Esophagus mucosa (tissue), 1 donor: ENCODE measurements at places on chromosomes 1 and 21.

DNA sequence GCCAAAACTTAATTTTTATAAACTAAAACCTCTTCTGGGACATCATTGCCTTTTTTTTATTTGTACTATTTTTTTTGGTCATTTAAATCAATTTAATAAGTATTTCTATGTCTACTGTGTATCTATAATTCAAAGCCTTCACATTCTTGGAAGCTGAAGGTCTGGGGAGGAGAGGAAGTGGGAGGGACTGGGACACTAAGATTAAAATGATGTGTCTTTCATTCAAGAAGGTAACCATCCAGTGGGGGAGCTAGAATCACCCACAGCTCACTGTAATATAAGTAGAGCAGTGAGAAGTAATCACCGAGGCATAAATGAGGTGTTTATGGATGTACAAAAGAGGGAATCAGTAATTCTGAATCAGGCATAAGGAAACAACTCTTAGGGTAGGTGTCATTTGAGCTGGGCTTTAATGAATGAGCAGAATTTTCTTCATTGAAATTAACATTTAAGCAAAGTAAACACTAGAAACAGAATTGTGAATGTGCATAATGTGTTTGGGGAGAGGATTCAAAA lies 52.8 kb downstream of the PTGER3 start:
- no peak for ATAC-seq

DNA sequence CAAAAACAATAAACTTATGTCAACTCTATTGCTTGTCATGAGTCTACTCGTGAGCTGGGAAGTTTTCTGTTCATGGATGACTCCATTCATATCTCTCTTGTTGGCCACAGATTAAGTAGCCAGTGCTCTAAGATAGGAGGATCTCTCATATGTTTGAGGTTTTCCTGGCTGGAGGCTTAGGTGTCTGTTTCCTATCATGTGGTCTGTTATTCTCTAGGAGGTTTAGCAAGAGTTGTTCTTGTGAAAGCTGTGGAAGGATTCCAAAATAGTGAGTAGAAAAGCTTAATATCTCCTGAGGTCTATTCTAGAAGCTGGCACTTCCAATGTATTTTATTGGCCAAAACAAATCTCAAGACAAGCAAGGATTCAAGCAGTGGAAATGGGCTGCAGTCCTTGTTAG lies 5.8 kb upstream of the KRTAP20-2 start:
- ATAC-seq, result no peak

GRCh38 chr1:217117973-217118465 lies 394.8 kb upstream of the ESRRG start:
- ATAC-seq, result no peak

DNA sequence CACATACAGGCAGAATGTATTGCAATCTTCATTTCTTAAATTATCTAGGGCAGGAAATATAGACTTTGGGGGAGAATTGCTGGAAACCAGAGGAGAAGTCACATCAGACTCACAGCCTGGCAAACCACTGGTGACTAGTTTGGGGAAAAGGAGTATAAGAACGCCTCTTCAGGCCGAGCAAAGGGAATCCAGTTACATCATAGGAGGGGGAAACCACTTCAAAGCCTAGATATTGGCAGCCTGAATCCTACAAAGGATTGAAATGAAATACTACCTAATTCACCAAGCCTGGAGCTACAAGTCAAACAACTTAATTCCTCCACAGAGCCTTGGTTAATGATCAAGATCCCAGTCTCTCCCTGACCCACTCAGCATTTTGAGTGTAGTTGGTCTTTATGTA lies 121.7 kb downstream of the SLC30A10 start:
- no peak for ATAC-seq

- ATAC-seq, result no peak
These were observed 75.6 kb downstream of the LMO4 start for GRCh38 chr1:87404296-87404695.

GRCh38 chr1:65360648-65361047 lies 51.3 kb downstream of the DNAJC6 start:
- no peak for ATAC-seq

GRCh38 chr21:38433471-38433870 lies 64.8 kb downstream of the ERG start:
- ATAC-seq, result no peak

DNA sequence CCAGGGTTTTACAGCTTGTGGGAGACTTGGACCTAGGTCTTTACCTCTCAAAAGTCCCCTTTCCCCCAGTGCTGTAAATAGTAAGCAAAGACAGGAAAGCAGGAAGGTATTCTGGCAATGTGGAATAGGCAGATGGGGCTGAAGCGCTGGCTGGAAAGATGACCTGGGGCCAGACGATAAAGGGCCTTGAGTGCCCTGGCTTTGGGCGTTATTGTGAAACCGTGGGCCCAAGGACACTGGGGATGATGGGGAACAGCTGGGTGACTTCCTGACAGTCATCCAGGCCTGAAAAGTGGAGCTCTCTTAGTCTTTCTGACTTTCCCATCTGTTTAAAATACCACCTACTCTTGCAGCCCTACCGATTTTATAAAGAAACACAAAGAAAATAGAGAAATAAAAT lies 16.3 kb downstream of the URB2 start:
- no peak for ATAC-seq

DNA sequence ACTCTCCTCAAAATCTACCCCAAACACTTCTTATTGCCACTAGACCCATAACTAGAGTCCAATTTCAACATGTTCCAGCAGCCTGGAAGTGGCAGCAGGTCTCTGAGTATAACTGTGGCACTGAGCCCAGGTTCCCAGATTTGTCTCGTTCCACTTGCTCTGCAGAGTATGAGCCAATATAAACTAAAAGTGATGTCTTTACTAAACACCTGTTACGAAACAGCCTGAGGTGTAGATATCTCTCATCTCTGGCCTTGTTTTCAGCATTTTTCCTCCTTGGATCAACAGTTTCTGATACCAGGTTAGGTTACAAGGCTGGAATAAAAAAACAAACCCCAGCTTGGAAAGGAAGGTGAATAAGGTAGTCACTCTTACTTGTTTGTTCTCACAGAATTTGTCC lies 25.2 kb upstream of the PRDX6 start:
- peak; percentile 70 for ATAC-seq

GRCh38 chr21:41865002-41865777 lies 14.0 kb downstream of the PRDM15 start:
- ATAC-seq, result peak; percentile 38

DNA sequence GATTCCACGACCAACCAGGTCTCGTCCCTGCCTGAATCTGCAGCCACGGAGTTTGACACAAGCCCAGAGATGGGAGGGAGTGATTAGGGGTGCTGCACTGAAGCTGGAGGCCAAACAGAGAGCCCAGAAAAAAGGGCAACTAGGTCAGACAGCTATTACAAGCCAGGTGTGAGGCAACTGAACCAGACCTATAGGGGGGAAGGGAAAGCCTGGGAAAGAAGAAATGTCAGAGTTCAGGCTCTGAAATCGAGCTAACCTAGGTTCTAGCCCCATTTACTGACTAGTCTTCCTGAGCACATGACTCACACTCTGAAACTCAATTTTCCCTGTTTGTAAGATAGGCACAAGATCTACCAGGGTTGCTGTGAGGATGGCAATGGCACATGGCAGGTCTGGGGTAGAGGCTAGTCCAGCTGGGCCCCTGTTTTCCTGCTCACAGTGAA lies 1.7 kb downstream of the DHCR24 start:
- ATAC-seq, result no peak

- no peak for ATAC-seq
These were observed 36.9 kb downstream of the SIM2 start for GRCh38 chr21:36735724-36736320.

- peak; percentile 48 for ATAC-seq
These were observed 72.3 kb upstream of the ARTN start for GRCh38 chr1:43861337-43861736.

GRCh38 chr21:25515484-25516405 lies 91.5 kb downstream of the MRPL39 start:
- no peak for ATAC-seq

DNA sequence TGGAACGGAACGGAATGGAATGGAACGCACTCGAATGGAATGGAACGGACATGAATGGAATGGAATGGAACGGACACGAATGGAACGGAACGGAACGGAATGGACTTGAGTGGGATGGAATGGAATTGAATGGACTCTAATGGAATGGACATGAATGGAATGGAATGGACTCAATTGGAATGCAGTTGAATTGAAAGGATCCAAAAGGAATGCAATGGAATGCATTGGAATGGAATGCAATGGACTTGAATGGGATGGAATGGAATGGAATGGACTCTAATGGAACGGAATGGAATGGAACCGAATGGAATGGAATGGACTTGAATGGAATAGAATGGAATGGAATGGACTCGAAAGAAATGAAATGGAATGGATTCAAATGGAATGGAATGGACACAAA lies 102.4 kb upstream of the OR4F16 start:
- no peak for ATAC-seq

GRCh38 chr1:178344513-178345091 lies 152.2 kb downstream of the CLEC20A start:
- peak; percentile 66 for ATAC-seq

DNA sequence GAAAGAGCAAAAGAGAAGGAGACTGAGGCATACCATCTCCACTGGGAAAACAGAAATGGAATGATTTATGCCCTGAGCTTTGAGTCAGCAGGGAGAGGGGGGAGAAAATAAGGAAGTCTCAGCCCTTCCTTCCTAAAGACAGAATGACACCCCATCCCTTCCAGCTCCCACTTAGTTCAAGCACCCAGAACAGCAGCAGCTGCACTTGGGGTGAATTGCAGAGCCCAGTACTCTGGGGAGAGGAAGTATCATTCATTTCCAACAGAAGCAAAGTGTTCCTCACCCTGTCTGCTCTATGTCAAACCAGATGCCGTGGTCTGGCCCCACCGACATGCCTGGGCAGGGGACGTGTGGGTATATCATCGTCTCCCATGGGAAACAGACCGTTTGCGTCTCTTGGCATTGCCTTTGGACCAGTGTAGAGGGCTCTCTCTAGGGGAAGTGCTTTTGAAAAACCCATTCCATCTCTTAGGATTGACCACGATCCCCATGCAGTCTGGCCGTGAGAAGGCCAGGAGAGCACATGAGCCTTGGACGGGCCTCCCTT lies 1.1 kb upstream of the KCNJ15 start:
- no peak for ATAC-seq

- no peak for ATAC-seq
These were observed 59.9 kb upstream of the ERRFI1 start for GRCh38 chr1:8086055-8086454.

GRCh38 chr1:243801378-243801777 lies 48.7 kb downstream of the AKT3 start:
- no peak for ATAC-seq

GRCh38 chr1:39643705-39644104 lies 4.3 kb upstream of the HEYL start:
- ATAC-seq, result no peak

- no peak for ATAC-seq
These were observed 358.0 kb downstream of the DSCAM start for GRCh38 chr21:40489001-40489400.

DNA sequence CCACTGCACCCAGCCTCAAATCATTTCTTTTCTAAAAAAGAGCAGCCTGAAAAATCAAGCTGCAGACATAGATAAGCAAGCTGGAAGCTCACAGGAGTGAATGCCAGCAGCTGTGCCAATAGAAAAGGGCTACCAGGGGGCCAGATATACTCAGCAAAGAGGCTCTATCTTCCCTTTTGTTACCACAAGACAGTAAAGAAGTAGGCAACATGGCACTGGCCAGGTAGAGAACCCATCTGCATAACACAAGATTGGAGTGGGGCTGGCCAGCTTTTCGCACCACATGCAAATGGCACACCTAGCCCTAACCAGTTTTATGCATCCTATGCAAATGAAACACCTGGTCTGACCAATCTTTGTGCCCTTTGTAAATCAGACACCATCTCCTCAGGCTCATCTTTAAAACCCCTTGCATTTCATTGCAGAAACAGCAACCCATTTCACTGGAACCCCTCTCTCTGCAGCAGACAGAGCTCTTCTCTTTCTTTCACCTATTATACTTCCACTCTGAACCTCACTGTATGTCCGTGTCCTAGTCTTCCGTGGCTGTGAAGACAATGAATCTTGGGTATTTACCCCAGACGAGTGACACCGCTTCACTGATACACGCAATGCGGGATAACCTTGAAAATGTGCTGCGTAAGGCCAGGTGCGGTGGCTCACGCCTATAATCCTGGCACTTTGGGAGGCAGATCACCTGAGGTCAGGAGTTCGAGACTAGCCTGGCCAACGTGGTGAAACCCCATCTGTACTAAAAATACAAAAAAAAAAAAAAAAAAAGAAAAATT lies 15.1 kb downstream of the CASP9 start:
- ATAC-seq, result no peak
